ENCODE measurements at places on chromosomes 16 and 17.

GRCh38 chr16:47477679-47478078 lies 16.5 kb downstream of the PHKB start:
- no peak for DNase-seq

- peak; percentile 95 for DNase-seq
These were observed 220.5 kb downstream of the PARN start for GRCh38 chr16:14409563-14409962.

- no peak for DNase-seq
These were observed 62.5 kb downstream of the RPH3AL start for GRCh38 chr17:290121-290521.

- DNase-seq: no peak
These were observed 24.2 kb downstream of the B9D1 start for GRCh38 chr17:19338031-19338990.

- DNase-seq: peak; percentile 75
These were observed 24.8 kb upstream of the MRPS23 start for GRCh38 chr17:57874434-57875289.

GRCh38 chr17:74822335-74822938 lies 37.2 kb downstream of the GRIN2C start:
- no peak for DNase-seq

DNA sequence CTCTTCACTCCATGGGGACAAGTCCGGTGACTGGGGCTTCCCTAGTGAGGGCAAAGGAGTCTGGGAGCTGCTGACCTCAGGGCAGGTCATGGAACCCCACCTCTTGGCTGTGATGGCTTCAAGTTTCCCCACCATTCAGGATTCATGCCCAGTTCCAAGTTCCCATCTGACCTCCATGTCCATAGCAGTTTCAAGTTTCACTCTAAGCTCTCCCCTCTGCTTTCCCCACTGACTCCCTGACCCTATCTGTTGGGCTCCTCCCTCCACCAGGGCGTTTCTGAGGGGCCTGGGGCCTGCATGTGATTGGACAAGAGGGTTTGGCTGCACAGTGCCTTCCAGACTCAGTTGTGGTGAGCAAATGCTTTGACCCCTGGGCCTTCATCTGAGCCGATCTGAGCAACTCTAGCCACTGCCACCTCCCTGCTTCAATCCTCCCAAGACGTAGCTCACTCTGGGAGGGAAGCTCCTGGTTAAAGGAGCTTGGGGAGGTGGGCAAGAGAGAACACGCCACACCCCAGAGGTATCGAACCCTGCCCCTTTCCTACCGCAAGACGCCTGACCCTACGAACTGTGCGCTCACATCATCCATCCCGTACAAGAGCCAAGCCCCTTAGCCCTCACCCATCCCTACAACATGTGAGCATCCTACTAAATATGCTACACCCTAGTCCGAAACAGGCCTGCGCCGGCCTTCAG lies 8.3 kb downstream of the ZNF629 start:
- no peak for DNase-seq

DNA sequence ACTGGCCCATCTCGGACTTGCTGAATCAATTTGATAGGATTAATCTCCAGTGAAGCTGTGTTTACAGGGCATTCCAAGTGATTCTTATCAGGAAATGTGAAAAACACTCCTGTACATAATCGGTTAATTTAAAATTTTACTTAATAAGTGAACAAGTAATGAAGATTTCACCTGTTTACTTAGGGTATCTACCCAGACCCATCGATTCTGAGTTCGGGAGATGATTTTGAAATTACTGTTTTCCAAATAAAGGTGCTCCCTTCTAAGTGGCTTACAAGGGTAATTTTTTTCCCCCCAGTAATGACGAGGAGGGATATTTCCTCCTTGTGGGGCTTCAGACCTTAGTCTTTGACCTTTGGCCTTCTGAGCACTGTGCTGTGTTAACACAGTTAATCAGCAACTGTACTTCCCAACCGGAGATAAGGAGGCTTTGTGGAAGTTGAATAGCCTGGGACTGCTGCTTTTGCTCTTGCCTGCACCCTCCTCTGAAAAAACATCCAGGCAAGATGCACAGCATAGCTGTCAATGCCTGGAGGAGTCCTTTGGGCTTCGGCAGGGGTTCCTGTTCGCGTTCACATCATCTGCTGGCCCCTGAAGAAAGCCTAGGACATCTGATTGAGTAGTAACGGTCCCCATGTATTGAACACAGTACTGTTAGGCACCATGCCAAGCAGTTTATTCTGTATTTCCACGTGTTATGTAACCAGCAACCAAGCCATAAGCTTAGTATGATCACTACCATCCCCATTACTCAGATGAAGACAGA lies 1.8 kb downstream of the FAHD1 start:
- DNase-seq: no peak

All from AG09309 (cell line).